ENCODE measurements at places on chromosomes 2 and 18.

- DNase-seq, result no peak
Observed at GRCh38 chr2:17628349-17629261, 88.1 kb downstream of the VSNL1 start.

DNA sequence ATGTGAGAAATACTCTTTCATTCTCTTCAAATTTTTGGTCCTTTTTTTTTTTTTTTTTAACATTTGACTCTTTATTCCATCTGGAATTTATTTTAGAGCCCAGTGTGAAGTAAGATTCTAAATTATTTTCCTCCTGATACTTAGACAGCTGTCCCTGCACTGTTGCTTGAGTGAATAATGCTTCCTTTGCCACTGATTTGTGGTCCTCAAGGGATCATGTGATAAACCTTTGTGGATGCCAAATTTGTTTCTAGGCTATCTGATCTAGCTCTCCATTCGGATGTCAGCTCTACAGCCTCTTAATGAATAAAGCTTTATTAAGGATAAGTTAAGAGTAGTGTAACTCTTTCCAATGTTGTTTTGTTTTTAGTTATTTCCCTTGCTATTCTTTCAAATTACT lies 142.3 kb downstream of the SMAD7 start:
- DNase-seq, result no peak

DNA sequence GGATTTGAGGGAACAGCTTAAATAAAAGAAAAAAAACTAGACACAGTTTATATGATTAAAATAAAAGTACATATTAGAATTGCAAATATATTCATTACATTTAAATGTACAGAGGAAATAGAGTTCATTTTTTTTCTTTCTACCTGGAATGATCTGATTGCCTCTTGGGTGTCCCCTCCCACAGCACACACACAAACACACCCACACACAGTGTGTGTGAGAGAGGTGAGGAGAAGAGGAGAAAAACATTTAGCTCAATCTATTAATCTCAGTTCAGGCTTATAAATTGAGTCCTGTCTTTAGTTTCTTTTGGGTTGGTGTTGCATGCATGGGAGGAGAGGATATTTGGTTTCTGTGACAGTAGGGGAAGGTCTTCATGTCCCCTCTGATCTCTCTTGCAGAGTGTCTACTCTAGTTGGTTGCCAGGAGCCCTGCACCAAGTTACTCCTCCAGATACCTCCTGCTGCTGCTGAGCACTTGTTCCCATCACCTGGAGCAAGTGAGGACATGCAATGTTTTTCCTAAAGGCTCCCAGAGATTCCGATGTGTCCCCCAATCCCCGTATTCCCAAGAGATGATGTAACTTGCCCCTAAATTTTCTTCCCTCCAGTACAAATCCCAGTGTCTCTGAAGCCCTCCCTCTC lies 50.8 kb upstream of the REG3A start:
- no peak for DNase-seq

GRCh38 chr2:104909317-104909716 lies 55.4 kb downstream of the POU3F3 start:
- no peak for DNase-seq

DNA sequence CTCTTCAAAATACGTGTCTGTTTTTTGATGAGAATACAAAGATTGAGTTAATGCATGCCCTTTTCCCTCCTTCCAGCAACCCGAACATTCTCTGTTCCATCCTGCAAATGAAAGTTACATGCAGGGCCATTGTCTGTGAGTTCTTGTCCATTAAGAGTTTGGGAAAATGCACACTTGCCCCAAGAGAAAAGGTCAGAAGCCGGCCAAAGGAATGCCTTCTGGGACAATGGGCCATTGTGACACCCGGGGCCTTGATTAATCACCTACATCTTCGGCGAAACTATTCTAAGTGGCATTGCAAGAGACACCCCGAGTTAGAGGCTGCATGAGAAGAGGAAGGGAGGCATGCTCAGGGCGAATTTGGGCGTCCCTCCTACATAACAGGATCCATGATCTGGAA lies 73.7 kb upstream of the COPS8 start:
- no peak for DNase-seq

DNA sequence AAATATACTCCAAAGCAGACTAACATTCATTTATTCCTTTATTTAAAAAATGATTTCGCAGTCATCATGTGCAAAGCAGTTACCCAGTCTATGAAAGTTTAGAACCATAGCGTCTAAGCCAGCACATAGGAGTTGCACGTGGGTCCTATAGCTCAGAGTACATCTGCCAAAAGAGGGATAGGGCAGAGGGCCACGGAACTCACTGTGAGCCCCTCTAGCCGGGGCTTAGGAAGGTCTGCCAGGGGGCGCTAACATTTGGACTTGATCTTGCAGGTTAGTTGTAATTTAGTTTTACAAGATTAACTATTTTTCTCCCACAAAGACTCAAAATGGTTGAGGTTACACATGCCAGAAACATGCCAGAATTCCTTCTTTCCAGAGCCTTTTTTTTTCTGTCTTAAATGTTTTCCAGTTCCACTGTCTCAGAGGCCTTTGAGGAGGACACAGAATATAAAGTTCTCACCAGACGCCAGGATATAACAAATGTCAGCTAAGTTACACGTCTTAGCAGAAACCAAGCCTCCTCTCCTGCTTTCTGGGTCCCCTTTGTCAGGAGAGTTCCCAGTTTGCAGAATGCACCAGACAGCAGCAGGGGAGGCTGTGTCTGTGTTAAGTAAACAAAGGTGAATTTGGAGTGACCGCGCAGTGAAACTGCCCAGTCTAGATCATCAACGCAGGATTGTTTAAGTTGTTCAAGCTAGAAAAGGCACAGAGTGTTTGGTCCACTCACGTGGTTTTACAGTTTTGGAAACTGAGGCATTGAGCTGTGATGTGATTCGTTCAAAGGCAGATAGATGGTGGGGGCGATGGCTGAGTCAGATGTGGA lies 292.0 kb downstream of the PRKCE start:
- DNase-seq, result no peak
